H1 (cell line): ENCODE measurements at places on chromosomes 1 and 21.

GRCh38 chr1:67308136-67308535 is 463 bp downstream of the IL12RB2 start:
- H3K36me3 ChIP-seq, result no peaks in the 10 kb centered on the region
- no peak overlapping the region for H3K27ac ChIP-seq
- peaks cover 16% of the 10 kb centered on the region for H3K27me3 ChIP-seq
- peak; percentile 61 for DNase-seq

DNA sequence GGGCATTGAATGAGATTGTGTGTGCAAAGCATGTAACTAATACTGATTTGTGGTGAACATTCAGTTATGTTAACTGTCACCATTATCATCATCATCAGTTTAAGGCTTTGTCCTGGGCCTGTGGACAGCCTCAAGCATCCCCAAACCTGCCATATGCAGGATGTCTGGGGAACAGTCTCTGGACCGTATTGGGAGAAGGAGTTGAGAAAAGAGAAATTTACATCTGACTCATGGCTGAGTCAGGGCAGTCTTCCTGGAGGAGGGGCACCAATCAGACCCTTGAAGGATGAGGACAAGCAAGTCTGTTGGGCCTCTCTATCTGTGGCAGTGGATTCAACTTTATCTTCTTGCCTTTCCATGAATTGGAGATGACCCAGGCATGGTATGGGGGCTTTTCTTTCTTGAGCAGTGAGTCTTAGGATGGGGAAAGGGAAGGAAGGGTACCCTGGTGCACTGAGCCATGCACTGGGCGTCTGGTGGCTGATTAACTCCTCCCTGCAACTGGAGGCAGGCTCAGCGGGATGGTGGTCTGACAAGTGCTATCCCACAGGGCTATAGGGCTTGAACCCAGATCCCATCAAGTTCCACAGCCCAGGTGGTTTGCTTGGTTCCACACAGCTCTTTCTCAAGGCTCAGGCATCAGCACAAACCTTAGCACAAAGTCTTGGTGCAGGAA is 2.9 kb downstream of the PADI3 start:
- no peaks in the 10 kb centered on the region for H3K36me3 ChIP-seq
- no peak overlapping the region for H3K4me3 ChIP-seq
- no peak for DNase-seq
- no peaks in the 10 kb centered on the region for H3K27me3 ChIP-seq
- H3K4me1 ChIP-seq, result no peaks in the 10 kb centered on the region

DNA sequence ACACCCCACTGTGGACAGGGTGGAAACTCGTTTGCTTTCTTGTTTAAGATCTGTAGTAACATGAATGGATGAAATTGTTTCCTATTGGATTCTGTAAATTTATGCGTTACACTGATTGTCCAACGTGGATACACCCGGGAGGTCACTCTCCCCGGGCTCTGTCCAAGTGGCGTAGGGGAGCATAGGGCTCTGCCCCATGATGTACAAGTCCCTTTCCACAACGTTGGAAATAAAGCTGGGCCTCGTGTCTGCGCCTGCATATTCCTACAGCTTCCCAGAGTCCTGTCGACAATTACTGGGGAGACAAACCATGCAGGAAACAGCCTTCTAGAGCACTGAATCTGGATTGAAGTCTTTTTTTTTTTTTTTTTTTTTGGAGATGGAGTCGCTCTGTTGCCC is 1.4 kb downstream of the RCC1 start:
- no peak for DNase-seq
- H3K27me3 ChIP-seq, result no peaks in the 10 kb centered on the region
- peak overlapping the region; percentile 95 for H3K27ac ChIP-seq
- peak overlapping the region; percentile 86 for H3K4me3 ChIP-seq

DNA sequence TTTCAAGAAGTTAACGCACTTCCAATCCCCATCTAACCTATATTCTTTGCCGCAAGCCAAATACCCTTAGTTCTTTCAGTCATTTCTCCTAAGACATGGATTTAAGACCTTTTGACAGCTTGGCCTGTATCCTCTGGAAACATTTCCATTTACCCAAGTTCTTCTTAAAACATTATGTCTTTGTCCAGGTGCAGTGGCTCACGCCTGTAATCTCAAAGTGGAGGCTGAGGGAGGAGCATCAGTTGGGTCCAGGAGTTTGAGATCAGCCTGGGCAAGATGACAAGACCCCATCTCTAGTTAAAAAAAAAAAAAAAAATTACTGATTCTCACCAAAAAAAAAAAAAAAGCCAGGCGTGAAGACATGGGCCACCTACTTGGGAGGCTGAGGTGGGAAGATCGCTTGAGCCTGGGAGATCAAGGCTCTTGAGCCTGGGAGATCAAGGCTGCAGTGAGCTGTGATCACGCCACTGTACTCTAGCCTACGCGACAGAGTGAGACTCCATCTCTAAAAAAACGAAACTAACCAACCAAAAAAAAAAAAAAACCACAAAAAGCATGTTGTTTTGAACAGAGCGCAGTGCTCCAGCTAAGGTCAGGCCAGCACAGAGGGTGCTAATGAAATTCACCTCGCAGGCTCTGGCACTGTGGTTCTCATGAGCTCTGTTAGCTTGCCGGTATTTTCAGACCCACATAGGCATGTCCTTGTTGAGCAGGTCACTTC is 36.0 kb downstream of the NUAK2 start:
- H3K4me1 ChIP-seq, result peaks cover 14% of the 10 kb centered on the region
- DNase-seq, result no peak
- H3K27ac ChIP-seq, result no peak overlapping the region

- H3K36me3 ChIP-seq, result no peaks in the 10 kb centered on the region; the same call in 1 of the 2 replicates
- peaks cover 39% of the 10 kb centered on the region for H3K27me3 ChIP-seq
- H3K4me3 ChIP-seq, result peak overlapping the region; percentile 42
- no peaks in the 10 kb centered on the region for H3K4me1 ChIP-seq
- no peak overlapping the region for H3K27ac ChIP-seq
- peak; percentile 27 for DNase-seq
Measured at GRCh38 chr1:19665496-19666465, 1.1 kb downstream of the HTR6 start.

DNA sequence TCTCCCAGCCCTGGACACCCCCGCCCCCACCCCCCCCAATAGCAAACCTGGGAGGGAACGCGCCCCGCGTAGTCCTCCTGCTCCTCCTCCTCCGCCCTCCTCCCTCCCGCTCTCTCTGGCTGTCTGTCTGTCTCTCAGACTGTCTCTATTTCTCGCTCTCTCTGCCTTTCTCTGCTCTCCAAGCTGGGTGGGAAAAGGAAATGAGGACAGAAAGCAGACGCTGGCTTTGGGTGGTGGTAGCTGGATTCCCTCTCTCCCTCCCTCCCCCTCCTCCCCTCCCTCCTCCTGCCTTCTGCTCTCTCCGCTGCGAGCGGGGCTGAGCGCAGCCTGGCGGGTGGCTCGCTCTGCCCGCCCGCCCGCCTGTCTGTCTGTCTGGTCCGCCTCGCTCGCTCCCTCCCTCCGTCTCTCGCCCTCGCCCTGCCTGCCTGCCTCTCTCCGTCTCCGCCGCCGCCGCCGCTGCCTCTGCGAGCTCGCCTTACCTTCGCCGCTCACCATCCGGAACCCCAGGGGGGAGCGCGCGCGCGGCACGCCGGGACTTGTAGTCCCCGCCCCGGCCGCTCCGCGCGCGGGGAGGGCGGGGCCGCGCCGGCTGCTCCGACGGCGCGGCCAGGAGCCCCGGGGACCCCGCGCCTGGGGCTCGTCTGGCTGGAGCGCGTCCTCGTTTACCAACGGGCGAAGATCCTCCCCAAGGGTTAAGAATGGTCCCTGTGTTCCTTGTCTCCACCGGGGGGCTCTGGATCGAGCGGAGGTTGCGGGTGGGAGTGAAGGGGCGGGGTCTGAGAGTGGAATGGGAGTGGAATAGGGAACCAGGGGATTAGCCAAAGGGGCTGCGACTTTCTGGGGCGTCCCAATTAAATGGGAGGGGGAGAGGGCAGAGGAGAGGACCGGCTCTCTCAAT is at the start of gene AHDC1:
TSS of gene AHDC1 (minus strand) at position 464 of the 898 bp plus-strand sequence. CDS start 52,029 bp downstream, outside the sequence.
- no peak within 1 kb of the TSS for H3K27ac ChIP-seq
- peak within 1 kb of the TSS; percentile 73 for H3K4me3 ChIP-seq
- no peak for DNase-seq
- H3K4me1 ChIP-seq, result peaks cover 30% of the 10 kb centered on the region

DNA sequence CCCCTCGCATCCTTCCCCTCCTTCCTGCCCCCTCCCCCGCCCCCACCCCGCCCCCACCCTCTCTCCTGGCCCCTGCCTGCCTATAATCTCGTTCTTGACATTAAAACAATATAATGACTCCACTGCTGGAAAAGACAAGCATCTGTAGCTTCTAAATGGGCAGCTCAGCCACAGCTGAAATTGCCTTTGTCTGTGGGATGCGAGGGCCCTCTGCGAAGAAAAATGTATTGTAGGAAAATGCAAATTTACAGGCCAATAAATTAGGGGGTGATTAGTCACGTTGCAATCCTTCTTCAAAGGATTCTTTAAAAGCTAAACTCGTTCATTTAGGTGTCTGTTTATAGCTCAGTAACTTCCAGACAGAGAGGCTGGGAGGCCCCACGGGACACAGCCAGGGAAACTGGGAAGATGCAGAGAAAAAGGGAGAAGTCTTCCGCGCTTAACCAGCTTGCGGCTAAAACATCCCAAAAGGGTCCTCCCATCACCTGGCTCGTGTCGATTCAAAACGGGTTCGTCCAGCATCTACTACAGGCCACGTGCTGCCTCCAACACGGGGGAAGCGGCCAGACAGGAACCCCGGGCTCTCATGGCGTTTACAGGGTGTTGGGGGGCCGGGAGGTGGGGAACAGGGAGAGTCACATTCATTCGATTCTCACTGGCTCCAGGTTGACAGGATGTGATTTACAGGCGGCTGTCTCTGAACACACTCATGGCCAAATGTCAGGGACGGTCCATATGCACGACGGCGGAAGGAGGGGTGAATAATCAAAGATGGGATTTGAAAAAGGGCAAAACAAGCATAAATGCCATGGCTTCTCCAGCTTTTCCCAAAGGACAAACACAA is 100.5 kb upstream of the ZBTB40 start:
- no peaks in the 10 kb centered on the region for H3K36me3 ChIP-seq
- H3K4me3 ChIP-seq, result no peak overlapping the region
- no peak overlapping the region for H3K27ac ChIP-seq

GRCh38 chr1:79749607-79750006 is 743.1 kb upstream of the ADGRL4 start:
- no peaks in the 10 kb centered on the region for H3K4me1 ChIP-seq
- no peaks in the 10 kb centered on the region for H3K36me3 ChIP-seq
- no peaks in the 10 kb centered on the region for H3K27me3 ChIP-seq
- no peak overlapping the region for H3K4me3 ChIP-seq
- H3K27ac ChIP-seq, result no peak overlapping the region

- H3K27me3 ChIP-seq, result no peaks in the 10 kb centered on the region
- H3K36me3 ChIP-seq, result no peaks in the 10 kb centered on the region
- no peak overlapping the region for H3K27ac ChIP-seq
- no peak for DNase-seq
Measured at GRCh38 chr21:31286621-31287020, 57.4 kb downstream of the TIAM1 start.

DNA sequence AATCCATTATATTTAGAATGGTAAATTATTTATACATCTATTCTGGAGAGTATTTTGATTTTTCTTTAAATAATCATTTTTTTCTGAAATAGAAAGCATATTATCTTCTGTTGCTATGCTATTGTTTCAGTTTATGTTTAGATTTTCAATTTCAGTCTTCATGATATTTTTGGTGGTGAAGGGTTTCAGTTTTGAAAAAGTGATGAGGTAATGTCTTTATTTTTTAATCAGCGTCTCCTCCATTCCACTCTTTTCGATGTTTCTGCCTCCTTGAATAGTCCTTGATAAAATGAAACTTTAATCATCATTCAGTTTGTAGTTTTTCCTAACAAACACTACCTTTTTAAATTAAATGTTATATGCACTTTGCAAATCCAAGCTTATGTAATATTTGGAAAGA is 428.6 kb downstream of the PTPRC start:
- H3K27ac ChIP-seq, result no peak overlapping the region
- H3K4me3 ChIP-seq, result no peak overlapping the region
- no peaks in the 10 kb centered on the region for H3K4me1 ChIP-seq
- DNase-seq, result no peak
- no peaks in the 10 kb centered on the region for H3K36me3 ChIP-seq
- H3K27me3 ChIP-seq, result no peaks in the 10 kb centered on the region

GRCh38 chr1:216111842-216112241 is 311.4 kb downstream of the USH2A start:
- no peaks in the 10 kb centered on the region for H3K36me3 ChIP-seq
- no peaks in the 10 kb centered on the region for H3K27me3 ChIP-seq
- H3K27ac ChIP-seq, result no peak overlapping the region
- H3K4me3 ChIP-seq, result no peak overlapping the region

DNA sequence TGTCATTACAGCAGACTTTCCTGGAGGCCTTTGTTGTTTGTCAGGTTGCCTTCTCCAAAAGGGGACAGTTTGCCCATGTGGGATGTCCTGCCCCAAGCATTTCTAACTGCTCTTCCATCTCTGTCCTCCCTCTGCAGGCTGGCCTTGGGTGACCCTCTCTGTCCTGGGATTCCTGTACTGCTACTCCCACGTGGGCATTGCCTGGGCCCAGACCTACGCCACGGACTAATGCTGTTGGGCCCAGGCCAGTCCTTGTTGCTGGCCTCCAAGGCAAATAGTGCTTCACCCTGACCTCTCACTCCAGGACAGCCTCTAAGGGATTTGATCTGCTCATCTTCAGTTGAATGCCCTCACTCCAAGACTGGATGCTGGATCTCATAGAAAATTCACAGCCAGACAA is 345.4 kb downstream of the HHAT start:
- H3K27ac ChIP-seq, result no peak overlapping the region
- no peak for DNase-seq
- no peaks in the 10 kb centered on the region for H3K4me1 ChIP-seq
- no peak overlapping the region for H3K4me3 ChIP-seq

DNA sequence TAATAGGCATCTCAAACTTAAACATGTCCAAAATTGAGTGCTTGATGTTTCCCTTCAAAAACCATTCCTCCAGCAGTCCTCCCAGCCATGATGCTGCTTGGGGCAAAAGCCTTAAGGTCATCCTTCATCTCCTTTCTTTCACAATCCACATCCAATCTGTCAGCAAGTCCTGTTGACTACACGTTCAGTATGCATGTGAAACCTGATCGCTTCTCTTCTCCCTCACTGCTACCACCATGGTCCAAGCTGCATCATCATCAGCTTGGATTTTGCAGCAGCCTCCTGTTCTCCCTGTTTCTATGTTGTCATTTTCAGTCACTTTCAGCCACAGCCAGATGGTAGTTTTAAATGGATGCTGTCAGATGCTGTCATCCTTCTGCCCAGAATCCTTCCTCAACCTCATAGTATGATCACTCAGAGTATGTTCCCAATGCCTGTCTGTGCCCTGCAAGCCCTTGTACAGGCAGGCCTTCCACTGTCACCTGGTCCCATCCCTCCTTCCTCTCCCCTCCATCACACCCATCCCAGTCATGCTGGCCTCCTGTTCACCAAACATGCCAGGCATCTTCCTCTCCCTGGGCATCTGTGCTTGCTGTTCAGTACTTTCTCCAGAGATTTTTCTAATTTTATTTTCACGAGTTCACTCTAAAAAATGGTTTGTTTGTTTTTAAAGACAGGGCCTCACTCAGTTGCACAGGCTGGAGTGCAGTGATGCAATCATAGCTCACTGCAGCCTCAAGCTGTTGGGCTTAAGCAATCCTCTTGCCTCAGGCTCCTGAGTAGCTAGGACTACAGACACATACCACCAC is 66.0 kb downstream of the SYDE2 start:
- no peaks in the 10 kb centered on the region for H3K36me3 ChIP-seq
- no peak overlapping the region for H3K4me3 ChIP-seq
- H3K4me1 ChIP-seq, result no peaks in the 10 kb centered on the region
- no peaks in the 10 kb centered on the region for H3K27me3 ChIP-seq
